ENCODE measurements at places on chromosomes 1 and 21.

GRCh38 chr1:198264282-198264681 lies 107.5 kb downstream of the NEK7 start:
- no peak for DNase-seq

GRCh38 chr1:25836695-25837094 lies 16.9 kb downstream of the MTFR1L start:
- DNase-seq: no peak

DNA sequence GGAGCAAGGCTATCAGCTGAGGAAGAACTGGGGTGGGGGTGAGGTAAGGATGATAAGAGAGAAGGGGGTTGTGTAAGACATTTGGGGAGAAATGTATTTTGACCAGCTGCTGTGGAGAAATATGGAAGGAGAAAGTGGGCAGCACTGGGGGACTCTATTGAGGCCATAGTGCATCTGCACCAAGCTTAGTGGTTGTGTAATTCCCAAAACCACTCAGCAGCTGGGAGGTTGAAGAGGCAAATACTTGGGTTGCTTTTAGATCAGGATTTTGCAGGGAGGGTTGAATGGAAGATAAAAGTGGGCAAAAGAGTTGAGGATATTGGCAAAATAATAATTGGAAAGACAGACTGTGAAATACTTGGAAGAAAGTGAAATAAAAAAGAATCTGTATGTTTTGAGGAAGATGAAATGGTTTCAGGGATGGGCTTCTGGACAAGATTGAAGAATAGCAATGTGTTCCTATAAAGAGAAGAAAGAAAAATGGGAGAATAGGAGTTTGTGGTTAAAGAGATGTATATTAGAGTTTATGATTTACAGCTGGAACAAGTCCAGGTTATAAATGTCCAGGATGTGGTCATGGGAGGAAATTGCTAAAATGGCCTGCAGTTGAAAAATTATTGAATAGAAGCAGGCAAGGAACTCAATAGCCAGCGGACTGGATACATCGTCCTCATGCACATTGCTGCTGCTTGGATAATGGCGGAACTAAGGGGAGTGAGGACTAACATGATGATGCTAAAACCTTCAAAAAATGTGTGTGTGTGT lies 162.7 kb downstream of the DNM3 start:
- no peak for DNase-seq

DNA sequence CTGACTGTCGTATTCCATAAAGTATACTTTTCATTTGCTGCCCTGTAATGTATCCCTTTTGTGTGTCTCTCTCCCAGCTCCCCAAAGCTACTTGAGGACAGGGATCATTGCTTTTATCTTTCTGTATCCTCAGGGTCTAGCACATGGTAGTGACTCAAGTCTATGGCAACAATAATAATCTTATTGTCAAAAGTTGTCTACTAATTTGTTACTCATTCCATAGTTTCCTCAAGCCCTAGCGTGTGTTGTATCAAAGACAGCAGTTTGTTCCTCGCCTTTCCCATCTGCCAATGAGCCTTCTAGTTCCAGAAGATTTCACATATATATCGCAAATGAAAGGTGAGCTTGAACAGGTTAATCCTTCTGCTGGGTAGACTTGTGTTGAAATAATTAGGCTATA lies 9.8 kb upstream of the SLC30A1 start:
- no peak for DNase-seq

- no peak for DNase-seq
Observed at GRCh38 chr1:15676010-15676409, 8.1 kb upstream of the PLEKHM2 start.

DNA sequence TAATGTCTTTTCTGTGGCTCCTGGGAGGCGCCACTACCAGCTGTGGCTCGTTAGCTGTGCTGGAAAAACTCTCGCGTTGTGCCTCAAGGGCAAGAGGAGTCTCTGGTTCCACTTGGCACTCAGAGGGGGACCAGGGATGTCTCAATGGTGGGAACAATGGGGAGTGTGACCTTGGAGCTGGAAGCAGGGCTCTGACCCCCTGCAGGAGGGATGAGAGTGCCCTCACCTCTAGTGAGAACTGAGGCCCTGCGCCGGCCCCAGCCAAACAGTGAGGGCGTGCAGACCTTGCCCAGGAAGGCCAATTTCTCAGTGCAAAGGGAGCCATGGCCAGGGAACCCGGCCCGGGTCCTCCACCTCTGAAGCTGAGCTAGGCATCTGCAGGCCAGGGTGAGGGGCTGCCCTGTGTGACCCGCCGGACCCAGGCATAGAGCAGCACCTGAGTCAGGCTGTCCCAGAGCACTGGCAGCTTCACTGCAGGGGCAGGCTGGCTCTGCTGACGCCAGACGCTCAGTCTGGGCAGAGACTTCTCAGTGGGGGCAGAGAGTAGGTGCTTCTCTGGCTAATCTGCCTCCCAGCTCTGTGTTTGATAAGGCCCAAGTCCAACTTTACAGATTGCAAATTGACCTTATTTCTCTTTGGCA lies 1.8 kb downstream of the RD3 start:
- no peak for DNase-seq

Measured in stimulated activated naive CD4-positive, alpha-beta T cell treated with Interleukin-2 at 50 U/mL for 16 hours (primary cell).